ENCODE measurements at places on chromosomes 1 and 21.
A peak's percentile ranks its signal among the peaks of the same experiment; 100 is the strongest.

DNA sequence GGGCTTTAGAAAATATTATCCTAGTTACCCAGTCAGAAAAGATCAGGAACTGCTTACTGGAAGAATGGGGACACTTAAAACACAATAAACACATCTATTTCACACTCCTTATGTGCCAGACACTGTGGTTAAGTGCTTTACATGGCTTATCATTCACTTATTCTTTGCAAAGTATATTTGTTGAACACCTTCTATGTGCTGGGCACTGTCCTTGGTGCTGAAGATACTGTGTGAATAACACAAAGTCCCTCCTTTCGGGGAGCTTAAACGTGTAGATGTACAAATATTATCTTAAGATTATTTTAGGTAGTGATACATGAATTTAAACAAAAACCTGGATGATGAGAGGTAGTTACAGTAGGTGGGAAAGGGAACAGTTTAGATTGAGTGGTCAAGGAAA lies 169.3 kb downstream of the ST6GALNAC5 start:
- no peak for DNase-seq

- peak; percentile 41 for DNase-seq
These were observed 53.6 kb downstream of the WNT9A start for GRCh38 chr1:227893949-227894721.

DNA sequence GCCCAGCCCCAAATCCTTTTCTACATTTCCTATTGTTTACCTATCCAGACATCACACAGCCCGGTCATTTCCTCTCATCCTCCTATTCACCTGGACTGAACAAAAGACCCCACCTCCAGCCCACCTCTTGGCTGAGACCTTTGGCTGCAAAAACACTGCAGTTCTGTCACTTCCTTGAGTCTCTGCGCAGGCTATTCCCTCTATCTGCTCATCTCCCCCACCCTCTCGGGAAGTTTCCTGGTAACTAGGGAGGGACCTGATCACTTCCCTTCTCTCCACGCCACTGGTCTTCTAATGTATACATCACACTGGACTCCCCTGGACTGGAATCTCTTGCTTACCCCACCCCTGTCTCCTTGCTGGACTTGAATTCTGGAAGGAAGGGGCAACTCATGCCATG lies 5.3 kb downstream of the HTR1D start:
- no peak for DNase-seq

- DNase-seq, result no peak
These were observed 11.1 kb downstream of the BATF3 start for GRCh38 chr1:212688341-212689047.

GRCh38 chr1:103525114-103525606 lies 339 bp upstream of the RNPC3 start:
- no peak for DNase-seq

GRCh38 chr1:57546549-57547330 lies 122.9 kb upstream of the DAB1 start:
- DNase-seq, result no peak

GRCh38 chr1:192549937-192550336 lies 25.6 kb upstream of the RGS1 start:
- DNase-seq, result no peak
